Type B pancreatic cell (in vitro differentiated cells): ENCODE measurements at places on chromosomes 4 and X. TPM values are rescaled to one million over a fixed set of nuclear protein-coding genes. Genes with fewer than 3 reads are reported as not detected.

DNA sequence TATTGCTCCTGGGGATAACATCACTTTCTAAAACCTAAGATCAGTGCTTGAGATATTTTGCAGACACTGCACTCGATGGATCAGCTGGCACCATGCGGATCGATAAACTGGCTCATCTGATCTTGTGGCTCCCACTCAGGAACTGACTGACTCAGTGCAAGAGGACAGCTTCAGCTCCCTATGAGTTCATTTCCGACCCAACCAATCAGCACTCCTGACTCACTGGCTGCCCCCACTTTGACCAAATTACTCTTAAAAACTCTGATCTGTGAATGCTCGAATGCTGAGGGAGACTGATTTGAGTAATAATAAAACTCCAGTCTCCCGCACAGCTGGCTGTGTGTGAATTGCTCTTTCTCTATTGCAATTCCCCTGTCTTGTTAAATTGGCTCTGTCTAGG is 110.1 kb downstream of the ANAPC4 start:
- no peak overlapping the region for H3K27ac ChIP-seq
- peaks cover 4% of the 10 kb centered on the region for H3K36me3 ChIP-seq
- peaks cover 8% of the 10 kb centered on the region for H3K4me1 ChIP-seq
- H3K27me3 ChIP-seq, result no peaks in the 10 kb centered on the region

CENPE gene
- total RNA-seq, result 14.1 and 46.5 TPM in 2 replicates

- no peak overlapping the region for H3K4me3 ChIP-seq
- no peak for DNase-seq
- no peaks in the 10 kb centered on the region for H3K27me3 ChIP-seq
- H3K36me3 ChIP-seq, result no peaks in the 10 kb centered on the region
- no peaks in the 10 kb centered on the region for H3K4me1 ChIP-seq
Measured at GRCh38 chrX:113059714-113060113, 219.1 kb upstream of the AMOT start.

JAKMIP1 gene
- 0.89 and 2.0 TPM in 2 replicates for total RNA-seq

CXXC4 gene
- total RNA-seq, result 3.9 and 4.2 TPM in 2 replicates

HHIP gene
- total RNA-seq, result 5.6 and 29.6 TPM in 2 replicates

CAPN6 gene
- 7.8 and 31.7 TPM in 2 replicates for total RNA-seq

CCNB3 gene
- total RNA-seq, result 0.39 and 0.83 TPM in 2 replicates

MAGEA4 gene
- not detected in 2 replicates for total RNA-seq

- H3K4me3 ChIP-seq, result peak overlapping the region; percentile 11
- peaks cover 9% of the 10 kb centered on the region for H3K4me1 ChIP-seq
- peaks cover 3% of the 10 kb centered on the region for H3K27me3 ChIP-seq
- peak overlapping the region; percentile 3 for H3K27ac ChIP-seq
- H3K36me3 ChIP-seq, result no peaks in the 10 kb centered on the region
Measured at GRCh38 chr4:17058916-17059741, 160.7 kb upstream of the LDB2 start.

GRCh38 chrX:55088795-55089489 is at the start of gene PAGE2:
TSS of gene PAGE2 (plus strand) at chrX:55089018. CDS start at chrX:55090021, 1,003 bp downstream.
- H3K27me3 ChIP-seq, result no peaks in the 10 kb centered on the region
- no peak for DNase-seq
- H3K4me1 ChIP-seq, result no peaks in the 10 kb centered on the region
- H3K36me3 ChIP-seq, result no peaks in the 10 kb centered on the region
- H3K4me3 ChIP-seq, result no peak within 1 kb of the TSS
- H3K27ac ChIP-seq, result no peak within 1 kb of the TSS

PRSS12 gene
- 14.1 and 23.6 TPM in 2 replicates for total RNA-seq

GRCh38 chr4:137307806-137308205 is 224.5 kb downstream of the PCDH18 start:
- DNase-seq, result no peak
- H3K27me3 ChIP-seq, result no peaks in the 10 kb centered on the region
- peaks cover 14% of the 10 kb centered on the region for H3K4me1 ChIP-seq
- H3K4me3 ChIP-seq, result no peak overlapping the region
- H3K36me3 ChIP-seq, result no peaks in the 10 kb centered on the region

TGIF2LX gene
- not detected in 2 replicates for total RNA-seq

GRCh38 chr4:139144161-139144859 is 32.7 kb downstream of the ELF2 start:
- peaks cover 3% of the 10 kb centered on the region for H3K4me1 ChIP-seq
- H3K4me3 ChIP-seq, result no peak overlapping the region
- H3K36me3 ChIP-seq, result peaks cover 5% of the 10 kb centered on the region
